ENCODE measurements at places on chromosomes 5 and 9.
A peak's percentile ranks its signal among the peaks of the same experiment; 100 is the strongest.

- no peak for DNase-seq
Measured at GRCh38 chr9:79526149-79526672, 45.6 kb upstream of the TLE4 start.

DNA sequence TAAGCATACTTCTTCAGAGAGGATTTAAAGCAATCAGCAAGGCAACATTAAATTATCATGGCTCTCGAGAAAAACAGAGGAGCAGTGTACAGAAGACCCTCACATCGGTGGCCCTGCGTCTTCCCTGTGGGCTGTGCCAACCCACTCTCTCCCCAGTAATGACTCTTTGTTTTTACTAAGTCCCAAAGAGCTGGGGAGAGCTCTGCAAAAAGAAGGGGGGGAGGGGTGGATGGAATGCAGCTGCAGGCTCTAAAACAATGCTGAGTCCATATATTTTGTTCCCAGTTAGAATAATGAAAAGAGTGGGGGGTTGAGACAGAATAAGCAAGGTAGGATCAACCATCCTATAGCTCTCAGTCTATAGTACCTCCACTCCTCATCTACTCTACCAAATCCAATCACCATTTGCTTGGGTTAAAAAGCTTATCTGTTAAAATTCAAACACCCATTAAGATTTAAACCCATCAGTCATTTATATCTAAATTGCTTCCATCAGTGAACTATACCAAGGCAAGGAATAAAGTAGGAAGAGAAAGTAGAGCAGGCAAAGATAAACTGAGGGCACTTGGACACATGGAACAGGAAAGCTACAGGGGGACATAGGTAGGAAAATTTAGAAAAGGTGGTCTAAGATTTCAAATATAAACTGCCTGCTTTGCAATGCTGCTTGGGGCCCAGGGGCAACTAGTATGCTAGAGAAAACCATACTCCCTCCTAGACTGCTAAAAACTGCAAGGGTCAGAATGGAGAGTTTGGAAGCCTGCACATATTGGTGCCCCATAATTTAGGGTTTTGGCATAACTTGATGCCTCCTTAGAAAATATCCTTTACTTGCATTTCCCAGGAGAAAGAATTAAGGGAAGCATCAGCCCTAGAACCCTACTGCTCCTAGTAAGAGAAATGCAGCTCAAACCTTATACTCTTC is 20.6 kb downstream of the ELL2 start:
- DNase-seq: no peak

- no peak for DNase-seq
Measured at GRCh38 chr5:123610209-123610608, 98.2 kb downstream of the CSNK1G3 start.

GRCh38 chr9:109689701-109690100 is 90.3 kb upstream of the PALM2AKAP2 start:
- DNase-seq: no peak

GRCh38 chr9:13264788-13265187 is 14.7 kb downstream of the MPDZ start:
- DNase-seq: no peak

- peak; percentile 50 for DNase-seq
Measured at GRCh38 chr5:4857761-4858160, 282.4 kb upstream of the ADAMTS16 start.

DNA sequence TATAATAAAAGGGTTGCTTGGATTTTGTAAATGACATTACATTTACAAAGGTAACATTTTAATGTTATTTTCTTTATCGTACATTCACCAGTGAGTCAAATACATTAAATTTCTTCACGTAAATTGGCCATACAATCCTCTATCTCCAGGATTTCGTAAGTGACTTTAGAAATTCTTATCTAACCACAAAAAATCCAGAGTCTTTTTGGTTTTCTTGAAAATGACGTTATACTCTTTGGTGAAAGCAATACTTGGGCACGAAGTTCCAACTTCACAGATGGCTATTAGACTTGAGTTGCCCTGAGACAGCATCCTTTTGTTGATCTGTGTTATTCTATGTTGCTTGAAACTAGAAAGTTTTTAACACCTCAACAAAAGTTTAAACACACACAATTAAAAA is 87.4 kb upstream of the CDH10 start:
- DNase-seq: no peak

- DNase-seq: no peak
Measured at GRCh38 chr9:92600462-92601261, 64.9 kb upstream of the ECM2 start.

DNA sequence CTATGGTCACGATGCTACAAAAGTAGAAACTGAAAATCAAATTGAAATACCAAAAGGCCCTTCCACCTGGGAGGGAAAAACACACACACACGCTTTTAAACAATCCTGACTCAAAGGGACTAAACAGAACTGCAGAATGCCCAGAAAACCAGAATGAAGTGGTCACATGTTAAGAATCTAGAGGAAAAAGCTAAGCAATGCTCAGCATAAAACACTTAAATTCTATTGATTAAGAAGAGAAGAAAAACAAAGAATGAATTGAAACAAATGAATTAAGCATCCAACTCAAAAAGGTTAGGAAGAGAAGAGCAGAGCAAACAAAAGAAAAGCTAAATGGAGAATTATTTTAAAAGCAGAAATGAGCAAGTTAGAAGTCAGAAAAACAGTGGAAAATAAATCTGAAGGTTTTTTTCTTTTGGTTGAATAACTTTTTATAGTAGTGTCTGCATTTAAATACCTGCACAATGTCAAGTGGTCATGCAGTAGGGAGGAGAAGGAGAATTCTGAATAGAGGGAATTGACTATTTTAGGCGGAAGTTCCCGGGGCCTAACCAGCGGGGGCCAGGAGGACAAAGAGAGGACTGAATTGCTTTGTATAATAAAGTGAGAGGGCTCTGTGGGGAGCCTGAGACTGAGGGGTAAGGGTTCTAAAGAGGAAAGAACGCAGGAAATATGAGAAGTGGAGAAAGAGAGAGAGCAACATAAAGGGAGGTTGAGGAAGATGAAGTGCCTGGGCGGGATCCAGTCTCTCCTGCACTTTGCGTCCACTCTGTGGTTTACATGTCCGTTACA is 146.8 kb downstream of the ATPSCKMT start:
- no peak for DNase-seq

DNA sequence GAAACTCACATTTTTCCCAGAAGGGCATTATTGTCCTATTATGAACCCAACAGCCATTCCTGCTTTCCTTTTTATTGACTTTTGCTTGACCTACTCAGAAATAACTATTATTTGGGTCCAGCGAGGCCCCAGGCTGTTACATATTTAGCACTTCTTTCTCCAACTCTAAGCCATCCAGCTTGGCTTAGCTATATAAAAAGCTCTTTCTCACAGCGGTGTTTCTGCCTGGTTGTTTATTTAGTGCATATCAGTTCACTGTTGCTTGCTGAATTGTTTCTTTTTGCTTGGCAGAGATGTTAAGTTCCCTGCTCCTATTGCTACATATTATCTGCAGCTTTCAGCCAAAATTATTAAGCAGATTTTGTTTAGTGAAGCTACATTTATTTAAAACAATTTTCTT is 1156.8 kb upstream of the SEMA6A start:
- DNase-seq: no peak

- DNase-seq: peak; percentile 54
Measured at GRCh38 chr5:123719004-123719403, 207.0 kb downstream of the CSNK1G3 start.

- peak; percentile 22 for DNase-seq
Measured at GRCh38 chr5:122415030-122415800, 103.2 kb downstream of the SNCAIP start.

GRCh38 chr5:123879071-123879470 is 367.1 kb downstream of the CSNK1G3 start:
- DNase-seq: no peak

DNA sequence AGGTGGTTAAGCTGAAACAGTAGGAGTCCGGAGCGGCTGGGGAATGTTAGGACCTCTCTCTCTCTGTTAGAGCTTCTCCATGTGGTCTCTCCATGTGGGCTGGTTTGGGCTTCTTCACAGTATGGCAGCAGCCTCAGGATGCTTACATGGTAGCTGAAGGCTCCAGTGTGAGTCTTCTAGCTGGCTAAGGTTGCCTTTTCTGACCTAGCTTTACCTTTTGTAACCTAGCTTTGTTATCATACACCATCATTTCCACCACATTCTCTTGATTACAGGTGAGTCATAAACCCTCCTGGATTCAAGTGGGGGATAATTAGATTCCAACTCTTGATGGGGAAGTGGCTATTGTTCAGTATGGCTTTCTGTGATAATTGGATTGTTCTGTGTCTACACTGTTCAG is 98.5 kb downstream of the MTREX start:
- no peak for DNase-seq

- peak; percentile 49 for DNase-seq
Measured at GRCh38 chr5:168987543-168988300, 313.2 kb downstream of the SLIT3 start.

- no peak for DNase-seq
Measured at GRCh38 chr5:4511996-4512656, 628.0 kb upstream of the ADAMTS16 start.

GRCh38 chr9:107360098-107360497 is 77.0 kb downstream of the RAD23B start:
- no peak for DNase-seq

DNA sequence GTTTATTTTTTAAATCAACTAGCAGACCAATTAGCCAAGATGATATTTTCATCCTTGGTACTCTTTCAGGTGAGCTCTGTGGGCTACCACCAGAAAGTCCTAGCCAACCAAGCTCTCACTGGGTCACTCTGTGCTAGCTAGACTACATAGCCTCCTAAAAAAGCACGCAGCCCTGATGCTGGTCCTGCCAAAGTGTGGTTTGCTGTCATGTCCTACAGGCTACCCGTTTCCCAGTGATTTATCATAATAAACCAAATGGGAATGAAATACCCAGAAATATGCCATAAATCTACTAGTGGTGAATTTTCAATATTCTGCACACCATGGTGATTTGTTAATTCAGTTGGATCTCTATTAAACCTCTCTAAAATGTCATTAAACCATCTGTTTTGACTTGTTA is 481.4 kb downstream of the RAB3C start:
- DNase-seq: no peak

- no peak for DNase-seq
Measured at GRCh38 chr9:82732928-82733327, 330.0 kb downstream of the RASEF start.

GRCh38 chr5:75049456-75050351 is 2.7 kb downstream of the GCNT4 start:
- DNase-seq: peak; percentile 19

GRCh38 chr5:7852542-7852941 is 1.6 kb upstream of the CFAP90 start:
- DNase-seq: no peak

All from RCC 7860 (cell line).